ENCODE measurements at places on chromosomes 6 and 20. TPM values are rescaled to one million over a fixed set of nuclear protein-coding genes. Genes with fewer than 3 reads are reported as not detected.

The IPCEF1 gene
- not detected for total RNA-seq

The ZNF165 gene
- total RNA-seq: under 0.01 TPM

The SNAP25 gene
- total RNA-seq: 2.1 TPM

The SEL1L2 gene
- not detected for total RNA-seq

The KCNS1 gene
- total RNA-seq: 1.4 TPM

The SLC22A3 gene
- 7.4 TPM for total RNA-seq

The RAD21L1 gene
- total RNA-seq: not detected

The SLC35F1 gene
- not detected for total RNA-seq

The CAP2 gene
- total RNA-seq: 20.9 TPM

The KCNK15 gene
- 1.5 TPM for total RNA-seq

The TASP1 gene
- total RNA-seq: 6.0 TPM

The FNDC11 gene
- 0.12 TPM for total RNA-seq

The IMPG1 gene
- total RNA-seq: not detected

The MAS1 gene
- not detected for total RNA-seq

The CGAS gene
- 2.7 TPM for total RNA-seq

The TMEM63B gene
- 25.8 TPM for total RNA-seq

The CYP24A1 gene
- total RNA-seq: not detected

The SYCP2L gene
- total RNA-seq: not detected

The PHACTR1 gene
- 1.1 TPM for total RNA-seq

The PRL gene
- not detected for total RNA-seq

The UBD gene
- total RNA-seq: not detected

The UBR2 gene
- 14.6 TPM for total RNA-seq

The VPS52 gene
- 34.2 TPM for total RNA-seq

The FERMT1 gene
- total RNA-seq: 3.7 TPM

The LY6G6F gene
- total RNA-seq: not detected

The SASH1 gene
- total RNA-seq: 33.9 TPM

Measured in pericardium fibroblast (primary cell).